ENCODE measurements at places on chromosomes 1 and 21.

DNA sequence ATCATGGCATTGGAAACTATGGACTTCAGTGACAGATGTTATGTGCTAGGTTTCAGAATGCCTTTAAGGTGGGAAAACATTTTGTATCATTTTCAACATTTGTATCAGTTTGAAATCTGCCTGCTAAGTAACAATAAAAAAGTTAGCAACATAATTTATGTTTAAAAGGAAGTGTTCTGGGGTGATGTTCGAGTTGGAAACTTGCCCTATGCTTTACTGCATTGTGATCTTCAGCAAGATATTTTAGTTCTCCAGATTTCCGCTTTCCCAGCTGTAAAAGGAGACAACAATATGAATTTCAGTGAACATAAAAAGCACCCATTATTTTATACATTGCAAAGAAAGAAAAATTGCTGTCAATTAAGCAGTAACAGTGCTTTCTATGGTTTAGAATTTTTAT lies 187.4 kb downstream of the DISC1 start:
- DNase-seq: no peak

- no peak for DNase-seq
Measured at GRCh38 chr1:62476525-62477219, 39.8 kb downstream of the USP1 start.

DNA sequence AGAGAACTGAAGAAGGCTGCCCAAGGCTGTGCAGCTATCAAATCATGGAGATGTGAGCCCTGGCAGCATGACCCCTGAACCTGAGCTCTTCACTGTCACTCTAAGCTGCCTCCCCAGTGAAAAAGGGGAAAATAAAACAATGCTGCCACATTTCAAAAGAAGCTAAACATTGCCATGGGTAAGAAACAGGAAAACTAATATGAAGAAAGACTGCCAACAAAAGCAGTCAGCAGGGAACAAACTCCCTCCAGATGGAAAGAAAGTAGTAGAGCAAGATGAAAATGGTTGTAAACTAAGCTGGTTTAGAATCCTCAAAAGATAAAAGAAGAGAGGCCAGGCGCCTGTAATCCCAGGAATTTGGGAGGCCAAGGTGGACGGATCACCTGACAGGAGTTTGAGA lies 36.2 kb upstream of the CSF1 start:
- DNase-seq: peak; percentile 1

DNA sequence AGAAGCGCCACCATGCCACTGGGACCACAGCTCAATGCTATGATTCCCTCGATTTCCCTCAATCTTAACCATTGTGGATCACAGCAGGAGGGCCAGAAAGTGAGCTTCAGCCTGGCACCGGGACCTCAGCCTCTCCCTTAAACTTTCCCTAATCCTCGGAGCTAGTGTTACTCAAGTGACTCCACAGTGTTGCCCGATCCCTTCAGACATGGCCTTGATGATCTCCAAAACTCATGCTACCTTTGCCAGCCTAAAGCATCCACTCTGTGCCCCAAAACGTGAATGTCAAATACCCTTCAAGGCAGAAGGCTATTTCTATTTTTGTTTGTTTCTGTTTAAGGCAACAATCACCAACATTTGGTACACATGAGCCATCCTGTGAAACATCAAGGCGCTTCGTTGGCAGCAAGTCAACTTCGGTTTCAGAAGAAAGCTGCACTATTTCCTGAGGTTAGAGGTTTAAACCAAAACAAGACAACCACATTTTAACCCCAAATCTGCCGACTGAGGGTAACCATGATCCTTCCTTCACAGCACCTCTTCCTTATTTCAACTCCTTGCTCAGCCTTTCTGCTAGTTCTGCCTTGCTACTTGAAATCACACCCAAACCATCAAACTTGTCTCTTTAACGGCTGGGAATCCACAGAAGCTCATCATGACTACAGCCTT lies 94.4 kb upstream of the KRTAP19-8 start:
- DNase-seq: no peak

- DNase-seq: peak; percentile 98
Measured at GRCh38 chr21:33265664-33266049, 510 bp upstream of the IL10RB start.

DNA sequence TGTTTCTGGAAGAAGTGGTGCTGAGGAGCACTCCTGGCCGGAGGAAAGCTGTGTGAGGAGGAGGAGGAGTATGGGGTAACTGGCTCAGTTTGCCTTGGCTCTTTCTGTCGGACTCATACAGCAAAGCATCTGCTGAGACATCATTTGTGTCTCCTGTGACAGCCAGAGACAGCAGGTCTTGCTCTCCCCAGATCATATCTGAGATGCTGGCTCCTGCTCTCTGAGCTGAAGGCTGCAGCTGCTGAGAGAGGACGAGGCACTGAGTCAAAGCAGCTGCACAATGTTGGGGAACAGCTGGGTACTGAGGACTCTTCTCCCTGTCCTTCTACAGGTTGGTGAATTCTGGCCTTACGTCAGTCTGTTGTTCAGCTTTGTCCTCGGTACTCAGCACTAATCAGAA lies 14.3 kb downstream of the OR2B11 start:
- no peak for DNase-seq

GRCh38 chr1:94314222-94314858 lies 77.0 kb upstream of the ARHGAP29 start:
- DNase-seq: peak; percentile 17

DNA sequence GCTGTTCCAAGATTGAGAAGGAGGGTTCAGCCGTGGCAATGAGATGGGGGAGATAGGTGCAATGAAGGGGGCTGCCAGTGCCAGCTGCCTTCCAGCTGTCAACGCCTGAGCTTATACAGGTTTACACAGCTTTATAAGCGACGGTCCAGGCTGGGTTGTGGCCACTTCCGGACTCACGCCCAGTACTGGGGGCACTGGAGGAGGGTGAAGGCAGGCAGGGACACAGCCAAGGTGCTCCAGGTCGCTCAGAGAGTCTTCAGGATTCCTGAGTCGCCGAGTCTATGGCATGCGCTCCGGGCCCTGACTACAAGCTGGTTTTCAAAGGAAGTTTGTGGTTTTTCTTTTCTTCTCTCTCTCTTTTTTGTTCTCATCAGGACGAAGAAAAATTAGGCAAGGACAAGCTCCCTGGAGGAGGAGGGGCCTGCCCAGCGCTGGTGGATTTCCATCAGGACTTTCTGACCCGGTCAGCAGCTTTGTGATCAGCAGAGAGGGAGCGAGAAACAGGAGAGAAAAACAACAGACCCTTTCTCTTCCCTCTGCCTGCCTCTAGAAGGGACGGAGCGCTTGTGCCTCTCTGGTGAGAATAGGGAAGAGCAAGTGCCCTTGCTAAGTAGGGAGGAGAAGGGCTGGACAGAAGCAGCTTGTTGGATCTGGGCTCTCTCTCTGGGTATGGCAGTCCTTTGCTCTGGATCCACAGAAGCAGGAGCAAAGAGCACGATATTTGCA lies at the start of gene MINDY1:
MINDY1 (minus strand) TSS at position 576 of the 726 bp plus-strand sequence. CDS start 4,285 bp downstream, outside the sequence.
- DNase-seq: peak; percentile 79

- DNase-seq: no peak
Measured at GRCh38 chr1:90143591-90143990, 148.7 kb downstream of the ZNF326 start.

- DNase-seq: peak; percentile 69
Measured at GRCh38 chr1:234528074-234528865, 49.3 kb upstream of the TARBP1 start.

DNA sequence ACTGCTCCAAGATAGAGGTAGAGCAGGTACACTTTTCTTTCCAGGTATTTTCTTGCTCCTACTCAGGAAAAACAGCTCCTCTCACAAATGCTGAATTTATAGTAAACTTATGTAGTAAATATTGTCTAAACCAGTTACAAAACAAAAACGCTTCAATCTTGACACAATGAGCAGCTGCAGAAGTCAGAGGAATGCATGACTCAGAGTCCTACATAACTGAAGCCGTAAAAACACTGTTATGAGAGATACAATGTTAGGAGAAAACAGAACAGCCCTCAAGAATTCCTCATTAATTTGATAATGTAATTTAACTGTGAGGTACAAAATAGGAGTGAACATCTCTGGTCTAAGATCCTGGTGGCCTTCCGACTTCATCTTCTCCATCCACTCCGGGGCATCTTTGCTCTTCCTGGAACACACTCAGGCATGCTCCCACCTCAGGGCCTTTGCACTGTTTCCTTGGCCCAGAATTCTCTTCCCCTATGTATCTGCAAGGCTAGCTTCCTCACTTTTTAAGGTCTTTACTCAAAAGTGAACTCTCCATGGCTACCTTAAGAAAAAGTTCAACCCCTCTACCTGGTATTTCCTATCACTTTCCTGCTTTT lies 138.5 kb downstream of the SLC45A1 start:
- DNase-seq: no peak

DNA sequence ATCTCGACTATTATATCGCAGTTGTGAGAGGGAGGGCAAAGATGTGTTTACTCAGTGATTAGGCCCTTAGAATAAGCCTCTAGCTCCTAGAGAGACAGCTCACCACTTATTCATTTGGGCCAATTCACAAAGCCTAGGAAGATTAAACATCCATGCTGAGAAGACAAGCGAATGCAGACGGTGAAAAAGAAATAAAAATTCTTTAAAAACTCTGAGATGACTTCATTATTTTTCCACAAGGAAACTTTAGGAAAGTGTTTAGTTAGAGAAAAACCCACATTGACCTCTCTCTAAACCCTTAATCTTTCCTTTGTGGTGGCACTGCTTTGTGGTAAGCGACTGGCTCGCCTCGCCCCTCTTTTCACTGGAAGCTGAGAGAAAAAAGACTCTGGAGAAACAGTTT lies 146.8 kb upstream of the DMRTA2 start:
- DNase-seq: no peak

DNA sequence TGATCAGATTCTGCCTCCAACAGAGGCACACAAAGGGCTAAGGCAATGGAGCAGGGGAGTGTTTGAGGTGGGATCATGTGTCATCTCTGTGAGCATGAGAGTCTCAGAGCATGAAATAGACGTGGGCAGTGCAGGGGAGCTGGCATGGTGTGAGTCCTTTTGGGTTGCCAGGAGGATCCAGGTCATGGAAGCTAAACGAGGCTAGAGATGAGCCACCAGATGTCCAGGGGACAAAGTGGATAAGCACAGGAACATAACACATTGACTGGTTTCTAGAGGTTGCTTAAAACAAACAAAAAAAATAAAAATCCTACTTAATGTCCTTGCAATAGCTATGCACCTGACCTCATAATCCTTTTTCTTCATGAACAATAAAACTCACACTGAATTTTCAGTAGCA lies 254.8 kb upstream of the GREM2 start:
- DNase-seq: no peak

DNA sequence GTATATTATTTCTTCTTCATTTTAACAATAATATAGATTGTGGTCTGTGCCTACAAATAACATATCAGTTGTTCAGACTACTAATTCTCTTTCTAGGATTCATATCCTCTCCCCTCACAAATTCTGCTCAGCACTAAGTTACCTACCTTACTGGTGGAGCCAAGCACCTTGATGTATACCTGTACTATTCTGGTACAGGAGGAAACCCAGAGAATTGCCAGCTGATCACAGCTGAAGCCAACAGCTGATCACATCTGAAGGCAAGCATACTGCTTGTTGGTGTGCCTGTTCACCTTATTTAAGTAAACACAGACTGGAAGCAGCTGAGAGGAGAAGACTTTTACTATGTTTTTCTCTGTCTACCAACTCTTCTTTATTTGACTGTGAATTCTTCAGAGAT lies 101.8 kb downstream of the PBX1 start:
- no peak for DNase-seq

- no peak for DNase-seq
Measured at GRCh38 chr1:13617108-13617507, 33.5 kb downstream of the PDPN start.

- no peak for DNase-seq
Measured at GRCh38 chr1:26079178-26079563, 11.7 kb upstream of the TRIM63 start.

DNA sequence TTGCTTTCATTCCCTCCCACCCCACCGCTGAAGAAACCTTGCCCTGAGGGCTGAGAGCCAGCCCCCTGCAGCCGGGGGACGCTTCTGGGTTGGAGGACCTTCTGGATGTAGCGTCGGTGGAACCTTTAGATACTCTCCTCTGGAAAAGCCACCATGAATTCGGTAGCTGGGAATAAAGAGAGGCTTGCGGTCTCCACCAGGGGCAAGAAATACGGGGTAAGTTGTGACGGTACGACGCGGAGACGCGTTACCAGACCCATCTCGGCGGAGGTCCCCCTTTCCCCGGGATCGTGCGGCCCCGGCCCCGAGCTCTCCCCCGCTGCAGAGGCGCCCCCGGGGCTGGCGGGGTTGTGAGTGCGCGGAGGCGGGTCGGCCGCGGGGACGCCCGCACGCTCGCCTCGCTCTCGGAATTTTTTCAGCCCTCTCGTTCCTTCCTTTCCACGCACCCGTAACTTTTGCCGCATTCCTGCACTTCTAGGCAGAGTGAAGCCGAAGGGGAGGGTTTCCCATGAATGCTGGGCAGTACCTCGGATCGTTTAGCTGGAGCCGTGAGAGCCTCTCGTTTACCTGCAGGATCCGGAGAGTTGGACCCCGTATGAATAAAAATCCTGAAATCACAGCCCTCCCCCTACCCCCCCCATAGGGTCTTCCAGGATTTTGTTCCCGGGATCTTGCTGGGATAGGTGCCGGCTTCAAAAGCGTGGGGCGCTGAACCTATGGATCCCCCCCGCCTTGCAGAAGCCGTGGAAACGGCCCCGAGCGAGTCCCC lies 671 bp downstream of the KIF26B start:
- DNase-seq: peak; percentile 20

DNA sequence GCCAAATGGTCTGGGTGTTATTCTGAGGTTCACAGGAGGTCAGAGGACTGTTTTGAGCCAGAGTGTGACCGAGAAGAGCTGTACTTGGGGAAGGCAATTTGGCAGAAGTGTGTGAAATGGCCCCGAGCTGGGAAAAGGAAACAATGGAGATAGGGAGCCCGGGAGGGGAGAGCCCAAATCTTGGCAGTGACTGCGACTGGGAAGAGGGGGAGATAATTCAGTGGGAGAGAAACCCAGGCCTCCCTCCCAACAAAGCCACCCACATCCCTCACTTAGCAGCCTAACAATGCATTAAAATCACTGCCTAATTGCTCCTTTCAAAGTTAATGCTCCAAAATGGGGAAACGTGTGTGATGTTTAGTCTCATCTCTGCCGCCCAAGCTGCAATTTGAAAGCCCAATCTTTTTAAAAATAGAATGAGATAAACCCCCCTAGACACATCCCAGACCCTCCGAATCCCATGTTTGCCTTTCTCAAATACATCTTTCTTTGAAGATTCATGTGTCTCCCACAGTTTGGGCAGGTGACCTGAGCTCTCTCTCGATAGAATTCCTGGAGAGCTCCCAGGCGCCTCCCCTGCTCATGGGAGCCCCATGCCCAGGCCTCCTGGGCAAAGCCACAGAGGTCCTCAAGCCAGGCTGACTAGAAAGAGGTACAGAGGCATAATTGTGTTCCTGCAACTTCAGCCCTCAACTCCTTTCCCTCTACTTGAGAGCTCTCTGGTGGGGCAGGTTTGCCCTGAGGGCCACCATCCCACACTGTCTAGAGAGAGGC lies 17.3 kb downstream of the LRRC52 start:
- no peak for DNase-seq

- no peak for DNase-seq
Measured at GRCh38 chr21:33729641-33730040, 87.3 kb downstream of the ITSN1 start.

DNA sequence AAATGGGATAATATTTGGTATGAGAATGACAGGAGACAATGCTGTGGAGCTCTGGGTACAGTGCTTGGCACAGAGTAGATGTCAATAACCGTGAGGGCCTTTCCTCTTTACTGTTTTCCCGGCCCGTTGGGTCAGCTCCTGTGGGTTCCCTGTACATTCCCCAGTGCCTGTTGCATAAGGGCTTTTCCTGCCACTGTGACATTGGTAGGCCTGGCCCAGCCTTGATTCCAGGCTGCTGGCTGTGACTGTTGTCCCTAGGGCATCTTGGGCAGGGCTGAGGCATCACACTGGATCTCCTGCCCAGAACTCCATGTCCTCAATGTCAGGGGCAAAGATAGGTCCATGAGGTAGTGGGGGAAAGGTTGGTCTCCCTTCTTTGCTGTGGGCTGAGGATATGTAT lies 25.8 kb upstream of the MYCL start:
- DNase-seq: peak; percentile 91
